AG04450 (cell line): ENCODE measurements at places on chromosomes 3 and 15. TPM values are rescaled to one million over a fixed set of nuclear protein-coding genes. Genes with fewer than 3 reads are reported as not detected.

- no peak for DNase-seq
Measured at GRCh38 chr15:68507447-68507846, 71.3 kb upstream of the CORO2B start.

GRCh38 chr15:73331991-73332925 lies 36.5 kb downstream of the HCN4 start:
- no peak for DNase-seq

The ACP3 gene
- polyA plus RNA-seq, result 0.71 and 1.9 TPM in 2 replicates

The PRR20G gene
- not detected in 2 replicates for polyA plus RNA-seq

DNA sequence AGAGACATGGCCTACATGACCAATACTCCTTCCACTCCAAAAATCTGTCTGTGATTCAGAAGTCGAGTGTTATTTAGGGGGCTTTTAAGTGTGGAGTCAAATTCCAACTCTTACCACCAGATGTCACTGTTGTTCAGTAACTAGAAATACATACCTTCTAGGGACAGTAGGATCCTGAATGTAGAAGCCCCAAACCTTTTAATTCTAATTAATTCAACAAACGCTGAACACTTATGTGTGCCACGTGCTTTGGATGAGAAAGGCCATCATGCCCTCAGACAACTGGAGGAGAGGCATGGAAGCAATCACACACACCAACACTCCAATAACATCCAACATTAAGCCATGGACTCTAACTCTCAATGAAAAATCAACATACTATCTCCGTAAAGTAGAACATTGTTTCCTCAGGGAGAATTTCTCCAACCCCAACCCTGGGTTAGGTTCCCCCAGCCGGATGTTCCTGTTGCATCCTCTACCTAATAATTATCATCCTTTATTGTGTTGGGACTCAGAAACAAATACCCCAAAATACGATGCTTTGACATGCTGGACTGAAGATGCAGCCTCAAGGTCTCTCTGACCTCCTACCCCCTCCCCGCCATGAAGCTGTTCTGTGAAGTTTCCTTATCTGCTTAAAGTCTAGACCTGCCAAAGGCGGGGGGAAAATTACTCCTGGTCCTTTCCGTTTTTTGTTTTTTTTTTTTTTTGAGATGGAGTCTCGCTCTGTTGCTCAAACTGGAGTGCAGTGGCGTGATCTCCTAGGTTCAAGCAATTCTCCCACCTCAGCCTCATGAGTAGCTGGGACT lies 8.0 kb upstream of the CCDC13 start:
- DNase-seq, result no peak

The MINAR1 gene
- 0.76 and 1.0 TPM in 2 replicates for polyA plus RNA-seq

- DNase-seq, result no peak
Measured at GRCh38 chr3:126895178-126896066, 87.5 kb upstream of the PLXNA1 start.

GRCh38 chr3:2303566-2303965 lies 204.9 kb downstream of the CNTN4 start:
- no peak for DNase-seq

The CLDN1 gene
- 9.6 and 9.8 TPM in 2 replicates for polyA plus RNA-seq
